AG10803 (cell line): ENCODE measurements at places on chromosomes 7 and 10.

DNA sequence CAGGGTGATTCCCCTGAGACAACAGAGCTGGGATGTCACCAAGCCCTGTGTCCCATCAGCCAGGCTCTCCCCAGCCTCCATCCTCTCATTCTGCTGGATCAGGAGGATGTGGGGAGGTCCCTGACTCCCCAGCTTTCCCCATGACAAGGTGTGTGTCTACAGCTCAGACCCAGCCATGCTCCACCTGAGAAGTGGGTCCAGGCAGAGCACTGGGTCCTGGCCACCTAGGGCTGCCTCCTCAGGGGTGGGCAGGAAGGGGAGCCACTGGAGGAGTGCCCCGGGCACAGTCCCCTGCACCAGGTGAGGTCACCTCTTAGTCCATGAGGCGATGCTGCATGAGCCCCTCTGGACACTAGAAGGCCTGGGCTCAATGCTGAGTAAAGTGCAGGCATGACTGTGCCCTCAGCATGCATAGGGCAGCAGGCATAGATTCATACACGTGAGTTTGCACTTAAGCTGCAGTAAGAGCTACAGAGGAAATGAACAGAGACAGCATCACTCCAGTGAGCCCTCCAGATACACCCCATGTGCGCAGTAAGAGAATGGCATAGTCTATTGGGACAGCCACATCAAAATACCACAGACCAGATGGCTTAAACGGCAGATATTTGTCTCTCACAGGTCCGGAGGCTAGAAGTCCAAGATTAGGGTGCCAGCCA is 48.3 kb downstream of the ALOX5 start:
- no peak for DNase-seq

- DNase-seq = no peak
Observed at GRCh38 chr10:102819054-102819453, 18.2 kb downstream of the CYP17A1 start.

GRCh38 chr10:97647556-97647955 is 7.1 kb downstream of the PI4K2A start:
- peak; percentile 62 for DNase-seq

- DNase-seq = peak; percentile 88
Observed at GRCh38 chr7:30800785-30801252, 29.6 kb downstream of the MINDY4 start.

- no peak for DNase-seq
Observed at GRCh38 chr10:127353544-127353943, 157.2 kb upstream of the INSYN2A start.

DNA sequence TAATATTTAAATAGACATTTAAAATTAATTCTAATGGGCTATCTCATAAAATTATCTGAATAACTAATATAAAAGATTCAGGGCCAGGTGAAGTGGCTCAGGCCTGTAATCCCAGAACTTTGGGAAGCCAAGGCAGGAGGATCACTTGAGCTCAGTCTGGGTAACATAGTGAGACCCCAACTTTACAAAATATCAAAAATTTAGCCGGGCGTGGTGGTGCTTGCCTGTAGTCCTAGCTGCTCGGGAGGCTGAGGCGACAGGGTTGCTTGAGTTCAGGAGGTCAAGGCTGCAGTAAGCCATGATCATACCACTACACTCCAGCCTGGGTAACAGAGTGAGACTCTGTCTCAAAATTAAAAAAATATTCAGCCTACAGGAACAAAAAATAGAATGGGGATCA is 12.5 kb downstream of the NOBOX start:
- no peak for DNase-seq

GRCh38 chr7:43362652-43363034 is 220.3 kb upstream of the STK17A start:
- DNase-seq = peak; percentile 41

DNA sequence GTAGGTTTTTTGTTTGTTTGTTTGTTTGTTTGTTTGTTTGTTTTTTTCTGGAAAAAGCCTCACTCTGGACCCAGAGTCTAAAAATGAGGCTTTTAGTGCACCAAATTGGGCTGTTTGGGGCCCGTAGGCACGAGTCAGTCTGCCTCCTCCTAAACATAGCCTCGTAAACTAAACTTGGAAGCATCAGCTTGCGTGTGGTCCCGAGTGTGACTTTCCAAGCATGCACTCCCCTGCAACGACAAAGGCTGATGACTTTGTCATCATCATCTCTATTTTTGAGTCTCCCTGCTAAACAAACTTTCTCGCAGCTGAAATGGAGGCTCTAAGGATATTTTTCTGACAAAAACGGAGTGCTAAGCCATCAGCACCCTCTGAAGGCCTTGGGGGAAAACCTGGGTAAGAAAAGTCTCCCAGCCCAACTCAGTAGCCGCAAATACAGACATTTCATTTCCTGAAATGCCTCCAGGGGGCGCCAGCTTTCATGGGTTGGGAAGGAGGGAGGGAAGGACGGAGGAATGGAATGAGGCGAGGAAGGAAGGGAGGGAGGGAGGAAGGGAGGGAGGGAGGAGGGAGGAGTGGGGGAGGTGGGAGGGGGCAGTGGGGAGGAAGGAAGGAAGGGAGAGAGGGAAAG is 245.9 kb downstream of the KCNMA1 start:
- peak; percentile 87 for DNase-seq

DNA sequence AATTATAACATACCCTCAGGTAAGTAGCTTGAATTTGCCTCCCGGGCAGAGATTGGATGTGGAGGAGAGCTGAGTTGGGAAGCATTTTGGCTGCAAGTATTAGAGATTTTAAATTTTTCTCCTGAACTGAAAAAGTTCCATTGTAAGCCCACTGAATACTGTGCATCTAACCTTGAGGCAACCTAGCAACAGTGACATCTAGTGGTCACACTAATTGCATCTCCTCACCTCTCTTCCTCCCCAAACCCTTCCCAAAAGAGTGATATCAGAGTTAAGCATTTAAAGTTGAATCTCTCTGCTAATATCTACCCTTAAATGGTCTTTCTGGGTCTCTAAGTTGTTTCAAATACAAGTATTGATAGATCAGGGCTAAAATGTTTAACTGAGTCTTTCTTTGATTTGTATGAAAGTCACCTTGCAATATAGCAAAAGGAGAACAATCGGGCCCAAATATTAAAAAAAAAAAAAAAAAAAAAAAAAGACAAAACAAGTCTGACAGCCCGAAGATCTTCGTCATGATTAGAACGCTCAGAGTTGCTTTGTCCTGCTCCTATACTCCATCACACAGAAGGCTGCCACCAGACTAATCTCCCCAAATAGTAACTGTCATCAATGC is 40.4 kb upstream of the DLX5 start:
- peak; percentile 56 for DNase-seq

DNA sequence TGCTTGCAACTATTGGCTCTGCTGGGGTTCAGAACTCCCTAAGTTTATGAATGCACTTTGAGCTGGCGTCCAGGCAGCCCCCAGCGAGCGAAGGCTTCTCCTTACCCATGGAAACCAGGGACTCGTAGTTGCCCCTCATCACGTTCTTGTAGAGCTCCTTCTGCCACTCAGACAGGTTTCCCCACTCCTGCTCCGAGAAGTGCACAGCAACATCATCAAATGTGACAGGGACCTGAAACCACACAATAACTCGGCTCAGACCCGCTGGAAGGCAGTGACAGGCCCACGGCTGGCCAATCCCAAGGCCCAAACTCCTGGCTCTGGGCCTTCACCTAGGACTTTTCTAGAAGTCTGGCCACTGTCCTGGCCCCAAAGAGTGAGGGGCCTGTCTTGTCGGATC is 6.9 kb downstream of the ZNF777 start:
- DNase-seq = no peak

DNA sequence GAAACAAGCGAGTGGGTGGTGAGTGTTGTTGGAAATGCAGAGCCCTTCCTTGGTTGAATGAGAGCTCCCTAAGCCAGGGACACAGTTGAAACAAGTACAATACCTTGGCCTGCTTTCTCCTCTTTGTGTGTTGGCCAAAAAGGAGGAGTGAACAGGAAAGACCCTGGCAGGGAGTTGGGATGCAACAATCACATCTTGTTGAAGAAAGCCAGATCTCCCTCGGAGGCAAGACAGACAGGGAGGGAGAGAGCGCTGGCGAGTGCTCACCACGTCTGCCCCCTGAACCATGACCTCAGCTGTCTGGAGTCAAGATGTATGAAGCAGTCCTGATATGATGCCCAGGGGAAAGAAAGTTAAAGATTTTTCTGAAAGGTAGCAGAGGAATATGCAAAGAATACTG is 66.8 kb downstream of the ADAM12 start:
- no peak for DNase-seq

DNA sequence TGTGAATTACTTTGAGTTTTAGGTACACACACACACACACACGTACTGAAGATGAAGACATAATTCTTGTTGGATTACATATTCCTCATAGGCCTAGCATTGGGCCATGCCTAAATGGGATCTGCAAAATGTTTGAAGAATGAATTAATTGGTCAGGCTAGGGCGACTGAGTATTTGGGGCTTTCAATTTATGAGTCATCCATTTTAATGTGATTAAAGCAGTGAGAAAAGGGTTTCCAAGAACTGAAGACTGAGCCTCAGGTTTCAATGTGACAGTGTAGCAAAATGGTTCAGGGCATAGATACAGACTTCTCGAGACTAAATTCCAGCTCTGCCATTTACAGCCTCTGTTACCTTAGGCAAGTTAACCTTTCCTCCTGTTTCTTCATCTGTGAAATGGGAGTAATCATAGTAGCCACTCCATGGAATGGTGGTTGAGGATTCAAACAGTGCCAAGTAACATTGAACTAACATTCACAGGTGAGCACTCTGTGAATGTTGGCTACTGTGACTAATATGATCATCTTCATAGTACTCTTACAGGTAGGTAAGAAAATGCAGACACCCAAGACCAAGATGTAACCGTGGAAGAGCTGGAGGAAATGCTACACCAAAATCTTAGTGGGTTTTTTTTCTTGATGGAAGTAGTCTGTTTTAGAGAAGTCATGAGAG is 7.6 kb downstream of the BPGM start:
- DNase-seq = no peak

DNA sequence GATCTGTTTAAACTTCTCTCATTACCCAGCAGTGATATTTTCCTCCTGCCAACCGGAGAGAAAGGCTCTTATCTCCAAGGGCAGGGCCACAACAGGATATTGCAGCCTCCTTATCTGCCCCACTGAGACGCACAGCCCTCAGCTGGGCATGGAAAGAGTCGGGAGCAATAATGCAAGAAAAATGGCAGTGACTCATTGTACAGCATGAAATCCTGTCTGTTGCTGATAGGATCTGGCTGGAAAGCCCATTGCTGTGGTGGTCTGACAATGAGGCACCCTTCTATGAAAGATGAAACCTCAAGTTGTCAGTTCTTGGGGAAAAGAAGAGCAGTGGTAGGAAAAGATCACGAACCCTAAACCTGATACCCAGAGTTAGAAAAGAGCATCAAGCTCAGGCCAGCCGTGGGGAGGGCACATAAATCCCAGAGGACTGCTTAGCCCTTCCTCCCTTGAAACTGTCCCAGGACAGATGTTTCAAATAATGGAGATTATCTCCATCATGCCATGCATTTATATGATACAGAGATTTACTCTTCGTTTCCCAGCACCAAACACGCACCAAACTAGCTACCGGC is 47.0 kb upstream of the FIGNL1 start:
- peak; percentile 17 for DNase-seq

GRCh38 chr7:27179503-27180430 is 5.3 kb downstream of the HOXA11 start:
- DNase-seq = peak; percentile 82

- no peak for DNase-seq
Observed at GRCh38 chr7:150620617-150621371, 11.4 kb downstream of the GIMAP6 start.

- no peak for DNase-seq
Observed at GRCh38 chr10:133230044-133230361, at the start of gene UTF1. UTF1 (plus strand) TSS chr10:133230217; CDS start chr10:133230289, 72 bp downstream.

DNA sequence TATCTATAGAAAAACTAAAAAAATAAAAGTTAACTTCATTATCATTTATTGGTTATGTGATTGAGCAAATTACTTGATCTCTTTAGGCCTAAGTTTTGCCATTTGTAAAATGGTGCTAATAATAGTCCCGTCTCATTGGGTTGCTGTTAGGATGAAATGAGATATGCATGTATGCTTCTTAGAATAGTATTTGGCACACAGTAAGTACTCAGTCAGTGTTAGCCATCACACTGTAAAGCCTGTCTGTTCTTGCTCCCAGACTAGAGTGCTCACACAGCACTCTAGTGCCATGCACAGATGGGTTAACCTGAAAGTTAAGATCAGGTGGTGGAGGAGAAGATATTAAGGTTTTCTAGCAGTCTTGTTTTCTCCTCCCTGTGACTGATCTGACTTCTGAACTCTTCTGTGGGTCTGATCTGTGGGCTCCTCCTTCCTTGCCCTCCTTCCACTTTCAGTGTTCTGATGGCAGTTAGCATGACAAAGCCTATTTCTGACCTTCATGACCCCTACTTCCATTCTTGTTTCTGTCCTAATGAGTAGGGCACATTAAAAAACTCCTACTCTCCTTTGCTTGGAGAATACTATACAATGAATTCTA is 167.5 kb downstream of the RNLS start:
- DNase-seq = no peak

DNA sequence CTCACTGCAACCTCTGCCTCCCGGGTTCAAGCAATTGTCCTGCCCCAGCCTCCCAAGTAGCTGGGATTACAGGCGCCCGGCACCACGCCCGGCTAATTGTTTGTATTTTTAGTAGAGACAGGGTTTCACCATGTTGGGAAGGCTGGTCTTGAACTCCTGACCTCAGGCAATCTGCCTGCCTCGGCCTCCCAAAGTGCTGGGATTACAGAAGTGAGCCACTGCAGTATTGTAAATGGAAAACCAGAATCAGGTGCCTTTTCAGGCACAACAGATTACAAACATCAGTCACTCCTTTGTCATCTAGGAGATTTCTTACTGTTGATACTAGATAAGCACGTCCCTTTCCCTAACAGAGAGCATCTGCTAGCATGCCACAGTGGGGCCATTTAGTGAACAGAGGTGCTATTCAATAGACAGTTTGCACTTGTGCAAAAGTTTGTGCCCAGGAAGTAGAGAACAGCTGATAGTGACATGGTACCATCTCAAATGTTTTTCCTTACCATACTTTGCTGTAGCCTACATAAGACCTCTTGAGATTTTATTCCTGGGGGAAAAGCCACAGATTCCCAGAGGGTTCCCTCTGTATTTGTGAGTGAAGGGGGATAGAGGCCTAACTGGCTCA is 24.5 kb upstream of the WAC start:
- DNase-seq = no peak

DNA sequence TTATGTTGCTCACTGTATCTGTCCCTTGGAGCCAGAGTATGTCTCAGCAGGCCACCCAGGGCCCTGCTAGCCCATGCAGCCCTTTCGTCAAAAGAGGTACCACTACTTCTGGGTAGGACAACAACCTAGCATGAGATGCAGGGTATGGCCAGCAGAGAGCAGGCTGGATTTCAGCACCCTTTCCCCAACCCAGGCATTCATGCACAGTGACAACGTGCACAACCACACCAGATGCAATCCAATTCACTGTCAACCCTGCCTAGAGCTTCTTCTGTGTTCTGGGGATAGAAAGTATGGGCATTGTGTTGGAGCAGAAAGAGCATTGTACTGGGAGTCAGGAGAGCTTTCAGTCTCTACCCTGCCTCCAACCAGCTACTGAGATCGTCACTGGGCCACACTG is 37.9 kb downstream of the JAZF1 start:
- no peak for DNase-seq
